Hepatocyte (in vitro differentiated cells): ENCODE measurements at places on chromosomes 1 and 21. TPM values are rescaled to one million over a fixed set of nuclear protein-coding genes. Genes with fewer than 3 reads are reported as not detected.

GRCh38 chr1:54460351-54460750, 54.2 kb upstream of the SSBP3 start:
- no peak for DNase-seq

GRCh38 chr1:32352831-32353383, 9.4 kb downstream of the FAM229A start:
- DNase-seq: no peak

DNA sequence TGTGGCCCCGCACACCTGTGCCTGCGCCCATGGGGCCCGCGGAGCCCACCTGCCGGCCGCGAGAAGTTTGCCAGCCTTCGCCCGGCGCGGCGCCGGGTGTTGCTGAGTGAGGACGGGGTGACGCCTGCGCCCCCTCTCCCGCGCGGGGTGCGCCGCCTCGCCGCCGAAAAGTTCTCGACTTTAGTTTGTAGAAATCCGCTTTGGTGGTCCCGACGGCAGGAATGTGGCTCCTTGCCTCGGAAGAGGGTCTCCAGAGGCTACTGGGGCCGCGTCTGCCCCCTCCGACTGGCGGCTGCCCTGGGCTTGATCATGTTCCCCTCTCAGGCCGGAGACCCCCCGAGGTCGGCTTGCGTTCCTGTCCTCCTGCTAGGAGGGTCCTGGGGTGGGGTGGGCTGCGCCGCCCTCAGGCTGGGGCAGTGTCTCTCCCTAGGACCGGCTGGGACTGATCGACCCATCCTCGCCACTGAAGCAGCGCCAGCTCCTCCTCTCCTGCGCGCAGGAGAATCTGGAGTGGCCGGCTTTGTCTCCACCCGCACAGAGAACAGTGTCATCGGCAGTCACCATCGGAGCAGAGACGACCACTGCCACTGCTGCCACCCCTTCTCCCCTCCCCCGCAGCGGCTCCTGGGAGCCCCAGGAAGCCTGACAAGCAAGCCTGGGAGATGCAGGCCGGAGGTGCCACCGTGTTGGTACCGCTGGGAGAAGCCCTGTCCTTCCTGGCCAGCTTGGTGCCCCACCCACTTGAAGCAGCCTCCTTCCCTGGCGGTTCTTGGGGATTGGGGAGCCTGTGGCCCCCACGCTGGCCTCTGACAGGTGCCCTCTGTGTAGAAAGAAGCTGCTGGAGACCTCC, 553 bp upstream of the SLC30A2 start:
- DNase-seq: no peak

ADORA1 gene
- polyA plus RNA-seq: 1.6 and 2.0 TPM in 2 replicates

- DNase-seq: no peak
Measured at GRCh38 chr1:5572794-5573193, 419.4 kb downstream of the NPHP4 start.

DNA sequence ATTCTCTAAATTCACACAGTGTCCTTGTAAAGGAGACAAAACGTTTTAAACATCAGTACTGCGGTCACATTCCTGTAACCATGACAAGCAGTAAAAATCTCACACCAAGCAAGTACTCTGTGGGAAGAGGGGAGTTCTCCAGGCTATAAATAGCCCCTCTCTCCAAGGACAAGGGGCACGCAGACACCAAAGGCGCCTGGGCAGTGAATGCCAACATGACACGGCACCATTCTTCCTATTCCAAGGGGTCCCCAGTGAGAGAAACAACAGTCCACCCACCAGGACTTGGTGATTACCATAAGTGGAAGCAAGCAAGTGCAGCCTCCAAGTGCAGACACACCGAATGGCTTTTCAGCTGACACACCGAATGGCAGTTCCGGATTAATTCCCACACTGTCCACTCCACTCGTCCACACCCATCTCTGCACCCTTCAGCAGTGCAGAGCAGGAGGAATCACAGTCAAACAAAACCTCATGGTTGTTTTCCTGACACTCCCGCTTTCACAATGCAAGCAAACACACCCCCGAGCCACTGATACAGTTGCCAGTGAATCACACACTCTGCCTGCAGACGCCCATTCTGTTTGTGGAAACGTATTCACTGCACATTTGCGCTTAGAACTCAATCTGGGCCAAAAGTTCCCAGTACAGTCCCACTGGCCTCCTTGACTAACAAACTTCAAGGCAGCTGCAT, 1.8 kb downstream of the PTTG1IP start:
- DNase-seq: peak; percentile 74

- DNase-seq: no peak
Measured at GRCh38 chr21:38286739-38287471, 30.1 kb downstream of the KCNJ15 start.

DNA sequence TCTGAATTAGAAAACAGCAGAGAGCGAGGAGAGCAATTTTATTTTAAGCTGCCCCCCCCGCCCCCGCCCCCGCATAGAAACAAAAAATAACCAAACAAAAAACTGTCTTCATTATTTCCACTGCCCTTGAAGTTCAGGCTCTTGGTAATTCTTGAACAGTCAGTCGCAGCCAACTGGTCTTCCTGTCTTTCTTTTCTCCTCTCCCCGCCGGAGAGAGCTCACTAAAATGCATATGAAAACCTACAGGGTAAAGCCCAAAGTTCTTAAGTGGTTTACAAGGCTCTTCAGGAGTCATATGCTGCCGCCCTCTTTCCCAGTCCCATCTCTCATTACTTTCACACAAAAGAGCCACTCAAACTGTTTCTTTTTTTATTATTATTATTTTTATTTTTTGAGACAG, 1.1 kb upstream of the ANKRD35 start:
- DNase-seq: no peak

DNA sequence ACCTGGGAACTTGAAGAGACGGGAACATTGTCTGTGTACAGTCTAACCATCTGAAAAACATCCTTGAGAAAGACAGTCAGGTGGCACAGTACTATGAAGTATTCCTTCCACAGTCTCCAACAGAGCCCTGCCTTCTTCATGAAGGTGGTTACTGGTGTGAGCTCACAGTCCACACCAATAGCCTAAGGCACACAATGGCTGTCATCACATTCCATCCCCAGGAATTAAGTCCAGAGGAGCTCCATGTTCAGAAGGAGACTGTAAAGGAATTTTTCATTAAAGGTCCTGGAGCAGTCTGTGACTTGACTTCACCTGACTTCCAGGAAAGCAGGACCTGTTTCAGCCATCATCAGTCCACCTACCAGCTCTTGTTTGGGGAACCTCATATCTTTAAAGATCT, 180.2 kb downstream of the C1orf21 start:
- no peak for DNase-seq

ZBTB8B gene
- polyA plus RNA-seq: 0.22 and 0.28 TPM in 2 replicates

S100A3 gene
- polyA plus RNA-seq: 1.9 and 6.1 TPM in 2 replicates

- no peak for DNase-seq
Measured at GRCh38 chr1:97599447-97599846, 321.4 kb downstream of the DPYD start.

DMBX1 gene
- 0.32 TPM in 1 of 2 replicates, not detected in the other for polyA plus RNA-seq

DNA sequence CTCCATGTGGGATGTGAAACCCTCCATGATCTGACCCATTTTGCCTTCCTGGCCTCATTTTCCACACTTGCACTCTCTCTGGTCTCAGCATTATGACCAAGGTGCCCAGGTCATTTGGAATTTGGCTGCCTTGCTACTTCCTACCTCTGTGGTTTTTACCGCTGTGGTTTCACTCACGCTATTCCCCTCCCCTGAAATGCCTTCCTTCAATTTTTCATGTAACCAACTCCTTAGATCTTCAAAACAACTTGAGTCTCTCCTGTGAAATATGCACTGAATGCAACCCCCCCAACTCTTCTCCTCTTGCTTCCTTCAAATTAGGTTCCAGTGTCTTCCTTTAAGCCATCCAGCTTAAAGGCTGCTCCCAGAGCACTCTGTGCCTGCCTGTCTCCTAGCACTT, 50.1 kb downstream of the PHC2 start:
- no peak for DNase-seq

GRCh38 chr1:67194209-67194863, 28.1 kb downstream of the IL23R start:
- DNase-seq: no peak

DNA sequence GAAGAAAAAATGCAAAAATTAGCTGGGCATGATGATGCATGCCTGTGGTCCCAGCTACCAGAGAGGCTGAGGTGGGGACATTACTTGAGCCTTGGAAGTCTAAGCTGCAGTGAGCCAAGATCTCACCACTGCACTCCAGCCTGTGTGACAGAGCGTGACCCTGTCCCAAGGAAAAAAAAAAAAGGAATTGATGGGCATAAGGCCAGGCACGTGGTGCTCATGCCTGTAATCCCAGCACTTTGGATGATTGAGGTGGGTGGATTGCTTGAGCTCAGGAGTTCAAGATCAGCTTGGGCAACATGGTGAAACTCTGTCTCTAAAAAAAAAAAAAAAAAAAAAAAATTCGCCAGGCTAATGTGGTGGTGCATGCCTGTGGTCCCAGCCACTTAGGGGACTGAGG, 55.8 kb upstream of the ATP2B4 start:
- no peak for DNase-seq

AK5 gene
- 0.05 and 0.67 TPM in 2 replicates for polyA plus RNA-seq

- DNase-seq: peak; percentile 13
Measured at GRCh38 chr1:165816826-165817497, 10.5 kb upstream of the UCK2 start.

SHISA4 gene
- 24.0 and 31.2 TPM in 2 replicates for polyA plus RNA-seq

DNA sequence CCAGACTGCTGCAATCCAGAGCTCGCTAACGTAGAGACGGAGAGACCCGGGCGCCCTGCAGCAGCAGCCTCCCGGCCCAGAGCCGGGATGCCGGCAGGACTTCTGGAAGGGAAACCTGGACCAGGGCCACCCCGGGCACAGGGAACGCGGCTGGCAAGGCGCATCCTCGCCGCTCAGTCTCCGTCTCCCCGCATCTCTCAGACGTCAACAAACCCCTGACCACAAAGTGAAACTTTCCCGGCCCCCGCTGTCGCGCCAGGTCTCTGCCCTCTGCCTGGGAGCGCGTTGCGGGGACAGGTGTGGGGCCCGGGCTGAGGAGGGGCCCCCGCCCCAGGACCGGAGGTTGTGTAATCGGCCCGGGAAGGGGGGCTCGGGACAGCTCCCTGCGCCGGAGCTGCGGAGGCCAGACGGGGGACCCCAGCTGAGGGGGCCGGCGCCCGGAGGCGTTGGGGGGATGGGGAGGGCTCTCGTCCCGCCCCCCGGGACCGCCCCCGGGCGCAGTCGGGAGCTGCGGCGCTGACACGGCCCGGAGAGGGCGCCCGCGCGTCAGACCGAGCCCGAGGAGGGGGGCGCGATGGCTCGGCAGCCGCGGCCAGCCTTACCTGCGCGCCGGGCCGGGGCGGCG, 116.6 kb upstream of the HIVEP3 start:
- peak; percentile 90 for DNase-seq
